ENCODE measurements at places on chromosomes 6 and 20.

DNA sequence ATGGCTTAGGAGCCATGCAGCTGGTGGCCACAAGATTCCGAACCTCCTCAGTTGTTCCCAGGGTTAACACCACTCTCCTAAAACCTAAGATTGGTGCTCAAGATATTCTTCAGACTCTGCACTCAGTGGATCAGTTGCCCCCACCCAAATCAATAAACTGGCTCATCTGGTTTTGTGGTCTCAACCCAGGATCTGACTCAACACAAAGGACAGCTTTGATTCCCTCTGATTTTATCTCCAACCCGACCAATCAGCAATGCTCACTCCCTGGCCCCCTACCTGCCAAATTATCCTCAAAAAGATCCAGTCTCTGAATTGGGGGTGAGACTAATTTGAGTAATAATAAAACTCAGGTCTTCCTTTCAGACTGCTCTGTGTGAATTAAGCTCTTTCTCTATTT is 137.5 kb downstream of the EYS start:
- no peak for DNase-seq

DNA sequence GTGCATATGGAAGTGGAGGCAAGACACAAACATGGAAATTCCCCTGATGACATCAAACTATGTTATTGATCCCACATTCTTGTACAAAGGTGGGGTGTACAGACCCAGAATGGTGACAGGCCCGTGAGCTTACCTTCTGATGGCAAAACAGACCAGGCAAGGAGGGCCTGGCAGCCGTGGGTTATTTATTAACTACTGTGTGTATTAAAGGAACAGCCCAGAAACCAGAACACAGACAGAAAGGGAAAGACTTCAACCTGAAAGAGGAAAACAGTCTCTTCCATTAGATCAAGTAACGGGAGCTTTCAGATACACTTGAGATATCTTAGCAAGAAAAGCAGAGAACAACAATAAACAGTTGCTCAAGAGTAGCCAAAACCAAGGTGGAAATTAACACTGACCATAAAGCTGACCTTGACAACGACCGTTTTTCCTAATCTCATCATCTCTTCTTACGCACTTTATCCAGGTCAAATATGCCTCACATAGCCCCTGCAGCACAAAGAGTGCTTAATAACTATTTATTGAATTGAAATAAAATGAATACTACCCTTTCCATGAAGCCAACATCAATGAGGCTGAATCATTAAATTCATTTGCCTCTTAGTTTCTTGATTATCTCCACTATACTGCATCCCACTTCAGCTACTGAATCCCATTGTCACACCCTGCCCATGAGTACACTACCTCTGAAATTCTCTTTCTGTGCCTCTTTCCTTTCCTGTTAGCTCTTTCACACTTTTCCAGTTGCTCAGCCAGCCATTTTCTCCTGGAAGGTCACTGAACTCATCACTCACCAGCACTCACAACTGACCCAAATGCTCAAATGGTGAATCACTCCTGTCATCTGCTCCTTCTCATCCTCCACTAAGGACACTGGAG is 67.4 kb downstream of the MOXD1 start:
- no peak for DNase-seq

GRCh38 chr6:166253281-166253681 is 54.9 kb downstream of the PRR18 start:
- DNase-seq: no peak

- DNase-seq: no peak
These were observed 164.8 kb upstream of the CEP162 start for GRCh38 chr6:84392261-84392660.

DNA sequence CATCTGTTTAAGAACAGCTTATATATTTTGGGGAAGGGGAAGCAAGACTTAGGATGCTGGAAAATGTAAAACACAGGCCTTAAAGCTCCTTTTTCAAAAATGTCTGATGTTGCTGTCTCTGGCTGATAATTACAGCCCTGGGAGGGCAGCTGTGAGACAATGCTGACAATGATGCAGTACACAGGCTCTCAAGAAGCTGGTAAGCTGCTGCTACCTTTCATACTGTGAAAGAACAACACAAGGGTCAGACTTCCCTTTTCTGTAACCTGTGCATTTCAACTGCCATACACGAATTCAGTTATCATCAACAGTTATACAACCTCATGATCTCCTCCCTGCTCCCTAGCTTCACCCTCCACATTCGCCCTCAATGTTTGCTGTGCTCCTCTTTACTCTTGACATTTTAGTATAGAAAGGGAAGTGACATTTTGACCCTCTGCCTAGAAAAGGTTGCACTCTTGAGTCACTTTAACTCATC is 25.2 kb downstream of the MAP7 start:
- DNase-seq: no peak

Measured in sciatic nerve (tissue), 2 donors.